AG08396 (cell line): ENCODE measurements at places on chromosomes 6 and 20.

- DNase-seq = no peak
Observed at GRCh38 chr20:34045294-34045693, 51.6 kb downstream of the RALY start.

DNA sequence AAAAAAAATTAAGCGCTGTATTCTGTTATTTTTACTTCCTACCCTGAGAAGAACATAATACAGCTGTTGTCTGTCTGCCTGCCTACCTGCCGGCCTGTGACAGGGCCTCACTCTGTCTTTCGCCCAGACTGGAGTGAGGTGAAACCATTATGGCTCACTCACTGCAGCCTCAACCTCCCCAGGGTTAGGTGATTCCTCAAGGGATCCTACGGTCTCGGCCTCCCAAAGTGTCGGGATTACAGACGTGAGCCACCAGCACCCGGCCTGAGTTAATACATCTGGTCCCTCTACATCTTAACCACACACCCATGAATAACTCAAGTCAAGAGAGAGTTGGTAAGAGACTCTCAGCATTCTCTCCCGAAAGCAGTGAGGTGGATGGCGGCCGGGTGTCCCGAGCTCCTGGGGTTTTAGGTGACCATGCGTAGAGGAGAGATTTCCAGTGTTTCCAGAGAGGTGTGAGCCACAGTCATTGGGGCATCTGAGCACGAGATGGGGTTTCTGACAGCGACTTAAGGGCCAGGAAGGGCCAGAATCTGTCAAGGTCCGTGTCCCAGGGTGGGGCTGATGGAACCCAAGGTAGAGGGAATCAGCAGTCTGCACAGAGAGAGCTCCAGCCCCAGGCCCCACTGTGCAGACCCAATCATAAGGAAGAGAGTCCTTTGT lies 1954.4 kb upstream of the DEFB115 start:
- no peak for DNase-seq

DNA sequence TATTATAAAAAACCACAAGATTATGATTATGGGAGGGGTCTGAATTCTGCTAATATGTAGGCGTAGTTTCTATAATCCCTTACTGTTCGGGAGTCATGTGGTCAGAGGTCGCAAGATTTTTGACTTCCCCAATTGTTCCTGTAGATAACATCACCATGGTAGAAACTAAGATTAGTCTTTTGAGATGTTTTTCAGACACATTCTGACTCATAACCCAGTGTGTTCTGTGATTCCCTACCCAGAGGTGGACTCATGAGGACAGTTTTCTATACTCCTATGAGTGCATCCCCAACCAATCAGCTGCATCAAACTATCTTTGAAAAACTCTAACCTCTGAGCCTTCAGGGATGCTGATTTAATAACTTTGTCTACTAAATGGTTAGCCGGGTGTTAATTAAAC lies 175.5 kb downstream of the RFPL4B start:
- no peak for DNase-seq

DNA sequence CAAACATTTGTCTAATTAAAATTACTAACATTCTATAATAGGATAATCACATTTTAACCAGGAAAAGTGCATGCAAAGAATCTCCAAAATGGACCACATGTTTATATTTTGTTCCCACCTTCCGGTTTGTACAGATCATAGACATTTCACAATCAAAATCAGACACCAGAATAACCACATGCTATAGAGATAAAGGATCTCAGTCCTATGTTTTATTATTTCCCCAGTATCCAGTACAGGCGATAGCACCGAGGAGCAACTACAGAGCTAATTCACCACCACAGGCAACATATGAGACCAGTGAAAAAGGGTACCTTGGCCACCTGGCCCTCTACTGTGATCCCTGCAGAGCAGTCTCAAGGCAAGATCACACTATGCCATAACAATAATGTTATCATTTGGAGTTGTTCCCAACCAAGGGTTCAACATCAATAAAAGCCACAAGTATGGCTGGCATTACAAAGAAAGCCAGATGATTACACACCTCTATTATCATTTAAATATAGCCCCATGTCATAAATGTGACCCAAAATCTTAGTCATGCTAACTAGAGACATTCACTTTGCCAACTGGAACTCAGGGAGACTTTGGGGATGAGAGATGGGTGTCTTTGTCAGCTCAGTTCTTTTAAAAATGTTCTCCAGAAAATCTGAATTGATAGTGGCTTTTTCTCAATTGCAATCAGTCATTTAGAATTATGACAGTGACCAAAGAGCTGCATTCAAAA lies 46.7 kb downstream of the RALGAPA2 start:
- no peak for DNase-seq

DNA sequence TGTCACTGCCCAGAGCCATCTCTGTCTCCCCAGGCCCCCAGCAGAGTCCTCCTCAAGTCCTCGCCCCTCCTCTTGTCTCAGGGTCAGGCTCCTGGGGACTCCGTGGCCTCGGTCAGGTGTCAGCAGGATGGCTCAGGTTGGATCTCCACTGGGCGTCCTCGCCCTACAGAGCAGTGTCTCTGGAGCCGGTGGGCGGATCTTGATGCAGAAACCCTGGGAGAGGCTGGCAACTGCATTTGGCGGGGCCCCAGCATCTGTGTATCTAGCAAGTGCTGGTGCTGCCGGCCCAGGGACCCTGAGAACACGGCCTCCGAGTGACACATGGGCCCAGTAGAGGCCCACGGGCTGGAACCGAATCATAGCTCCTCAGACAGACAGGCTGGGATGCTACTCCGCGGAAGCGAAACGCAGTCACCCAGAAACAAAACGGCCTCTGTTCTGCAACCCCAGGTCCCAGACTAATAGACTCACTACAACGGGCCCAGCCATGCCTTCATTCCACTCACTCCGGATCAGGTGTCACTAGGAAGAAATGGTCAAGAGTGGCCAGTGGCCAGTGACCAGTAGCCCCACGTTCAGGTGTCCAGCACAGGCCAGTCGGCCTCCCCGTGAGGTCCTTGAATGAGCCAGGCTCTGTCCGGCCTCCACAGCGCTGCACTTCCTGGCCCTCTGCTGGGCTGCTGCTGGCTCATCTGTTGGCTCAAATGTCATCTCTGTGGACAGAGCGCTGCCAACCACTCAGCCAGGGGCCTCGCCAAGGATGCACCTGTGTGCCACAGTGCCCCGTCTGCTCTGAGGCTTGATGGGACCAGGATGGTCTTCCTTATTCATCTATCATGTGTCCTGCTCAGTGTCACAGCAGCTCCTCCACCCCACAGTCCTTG lies 12.6 kb upstream of the FRMD1 start:
- DNase-seq = no peak
